ENCODE measurements at places on chromosomes 2 and 18.

- no peak for DNase-seq
Observed at GRCh38 chr2:59578349-59578748, 975.1 kb downstream of the BCL11A start.

DNA sequence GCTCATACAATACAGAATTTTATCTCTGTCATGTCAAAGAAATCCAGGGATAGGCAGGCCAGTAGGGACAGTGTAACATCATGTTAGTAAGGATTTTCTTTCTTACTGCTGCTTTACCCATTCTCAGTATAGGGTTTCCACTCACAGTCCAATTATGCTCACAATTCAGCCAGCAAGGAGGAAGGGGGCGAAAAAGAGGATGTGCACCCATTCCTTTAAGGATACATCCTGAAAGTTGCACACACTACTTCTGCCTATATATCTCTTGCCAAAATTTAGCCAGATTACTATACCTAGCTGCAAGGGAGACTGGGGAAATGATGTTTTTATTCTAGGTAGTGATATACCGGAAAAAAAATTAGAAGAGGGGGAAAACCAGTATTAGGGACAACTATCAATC, 66.1 kb downstream of the BAZ2B start:
- no peak for DNase-seq

- no peak for DNase-seq
Observed at GRCh38 chr2:205783872-205784499, 101.7 kb downstream of the NRP2 start.

GRCh38 chr2:108853421-108853820, 66.8 kb downstream of the CCDC138 start:
- no peak for DNase-seq

DNA sequence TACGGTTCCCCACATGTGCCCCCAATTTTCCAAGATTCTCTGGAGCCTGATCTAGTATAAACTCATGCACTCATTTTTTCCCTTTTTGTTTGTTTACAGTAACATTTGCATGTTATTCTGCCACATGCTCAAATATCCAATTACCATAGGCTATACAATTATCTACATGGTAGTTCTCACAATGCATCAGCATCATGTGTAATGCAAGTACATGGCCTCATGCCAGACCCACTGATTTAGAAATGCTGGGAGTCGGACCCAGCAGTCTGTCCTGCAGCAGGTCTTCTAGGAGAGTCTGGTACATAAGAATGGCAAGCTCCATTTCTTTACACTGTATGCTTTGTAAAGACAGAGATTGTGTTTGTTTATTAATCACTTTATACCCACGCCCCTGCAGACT, 107.7 kb downstream of the CBLN2 start:
- no peak for DNase-seq

- DNase-seq = no peak
Observed at GRCh38 chr2:180732337-180732736, 248.1 kb upstream of the UBE2E3 start.

DNA sequence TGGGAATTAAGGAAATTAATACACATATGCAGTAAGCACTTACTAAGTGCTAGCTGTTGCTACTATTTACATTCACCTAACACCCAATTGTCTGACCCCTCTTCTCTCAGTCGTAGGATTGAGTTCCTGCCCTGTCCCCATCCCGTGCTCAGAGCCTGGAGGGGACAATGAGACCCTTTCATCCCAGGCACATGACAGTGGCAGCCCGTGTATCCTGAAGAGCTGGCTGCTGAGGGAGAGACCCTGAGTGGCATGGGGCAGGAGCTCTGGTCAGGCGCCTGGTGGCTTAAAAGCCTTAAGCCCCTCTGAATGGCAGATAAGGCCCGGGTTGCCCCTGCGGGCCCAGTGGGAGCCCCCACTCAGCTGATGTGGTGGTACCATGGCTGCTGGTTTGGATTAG, 99.0 kb downstream of the DYSF start:
- no peak for DNase-seq

GRCh38 chr2:30713698-30714097, 93.5 kb downstream of the CAPN13 start:
- DNase-seq = no peak

DNA sequence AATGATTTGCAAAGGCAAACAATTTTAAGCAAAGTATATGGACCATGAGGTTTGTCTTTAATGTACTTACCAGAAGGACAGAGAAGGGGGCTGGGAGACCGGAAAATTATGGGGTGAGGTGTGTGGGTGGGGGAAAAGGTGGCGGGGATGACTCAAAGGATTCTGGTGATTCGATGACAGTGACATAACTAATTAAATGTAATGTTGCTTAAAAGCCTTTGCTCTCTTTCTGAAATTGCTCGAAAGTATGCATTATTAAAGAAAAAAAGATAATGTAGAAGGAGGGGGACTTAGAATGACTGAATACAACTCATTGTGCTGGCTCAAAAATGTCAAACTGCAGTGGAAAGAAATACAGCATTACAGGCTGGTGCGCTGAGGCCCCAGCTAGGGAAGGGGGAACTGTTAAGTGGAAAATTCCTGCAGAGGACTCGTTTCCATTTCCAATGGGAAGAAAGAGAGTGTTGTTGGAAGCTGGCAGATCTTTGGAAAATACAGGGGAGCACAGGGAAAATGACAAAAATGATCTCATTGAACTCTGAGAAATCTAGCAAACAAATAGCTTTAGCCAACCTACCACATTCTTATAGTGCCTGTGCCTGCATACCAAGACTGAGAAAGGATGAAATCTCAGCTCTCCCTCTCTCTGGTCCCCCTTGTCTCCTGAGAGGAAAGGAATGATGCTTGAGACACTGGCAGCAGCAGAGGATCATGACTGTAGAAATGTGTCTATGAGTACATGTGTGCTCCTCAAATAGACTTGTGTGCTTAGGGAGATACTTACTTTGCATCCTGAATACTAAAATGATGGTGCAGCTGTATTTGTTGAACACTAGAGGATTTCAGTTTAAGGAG, 632.4 kb downstream of the NYAP2 start:
- no peak for DNase-seq

Data from stimulated activated CD8-positive, alpha-beta memory T cell treated with anti-CD3 and anti-CD28 coated beads, Interleukin-12 subunit alpha, Interleukin-12 subunit beta, amount 100 ng/mL, for 1 hour (primary cell).